ENCODE measurements at places on chromosomes 13 and 19.

GRCh38 chr13:92143766-92144165 is 745.3 kb downstream of the GPC5 start:
- no peak for DNase-seq

- no peak for DNase-seq
Observed at GRCh38 chr19:55525289-55526101, 11.4 kb downstream of the SBK2 start.

DNA sequence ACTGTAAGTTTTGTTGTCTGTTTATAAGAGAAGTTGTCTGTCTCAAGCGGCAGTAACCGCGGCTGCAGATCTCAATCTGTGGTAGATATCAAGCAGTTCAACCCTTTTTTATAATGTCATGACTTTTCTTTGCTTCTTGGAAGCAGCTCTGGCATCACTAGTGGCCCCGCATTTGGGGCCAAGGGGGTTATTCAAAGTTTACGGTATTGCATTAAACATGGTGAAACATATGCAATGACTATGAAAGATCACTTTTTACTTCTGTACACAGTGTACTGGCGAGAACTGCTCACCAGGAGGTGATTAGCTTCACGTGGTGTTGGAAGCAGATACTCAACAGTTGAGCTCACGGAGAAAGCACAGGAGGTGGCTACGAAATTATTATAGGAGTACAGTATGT is 4.6 kb upstream of the FFAR3 start:
- no peak for DNase-seq

GRCh38 chr13:89968470-89968869 is 1379.0 kb upstream of the MIR17HG start:
- DNase-seq: no peak

- DNase-seq: no peak
Observed at GRCh38 chr13:59954601-59955000, 209.1 kb downstream of the DIAPH3 start.

- no peak for DNase-seq
Observed at GRCh38 chr19:17716309-17716929, 2.9 kb upstream of the MAP1S start.

GRCh38 chr19:51440846-51441409 is 17.3 kb downstream of the SIGLEC8 start:
- no peak for DNase-seq

DNA sequence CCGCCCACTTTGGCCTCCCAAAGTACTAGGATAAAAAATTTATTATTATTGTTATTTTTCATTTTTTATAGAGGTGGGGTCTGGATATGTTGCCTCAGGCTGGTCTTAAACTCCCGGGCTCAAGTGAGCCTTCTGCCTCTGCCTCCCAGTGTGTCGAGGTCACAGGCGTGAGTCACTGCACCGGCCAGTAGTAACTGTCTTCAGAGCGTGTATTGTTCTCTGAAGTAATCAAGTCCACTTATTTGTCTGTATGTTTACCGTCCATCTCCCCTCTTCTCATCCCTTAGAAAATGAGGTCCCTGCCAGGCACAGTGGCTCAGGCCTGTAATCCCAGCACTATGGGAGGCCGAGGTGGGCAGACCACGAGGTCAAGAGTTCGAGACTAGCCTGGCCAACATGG is 18.2 kb upstream of the SULT2B1 start:
- DNase-seq: no peak

DNA sequence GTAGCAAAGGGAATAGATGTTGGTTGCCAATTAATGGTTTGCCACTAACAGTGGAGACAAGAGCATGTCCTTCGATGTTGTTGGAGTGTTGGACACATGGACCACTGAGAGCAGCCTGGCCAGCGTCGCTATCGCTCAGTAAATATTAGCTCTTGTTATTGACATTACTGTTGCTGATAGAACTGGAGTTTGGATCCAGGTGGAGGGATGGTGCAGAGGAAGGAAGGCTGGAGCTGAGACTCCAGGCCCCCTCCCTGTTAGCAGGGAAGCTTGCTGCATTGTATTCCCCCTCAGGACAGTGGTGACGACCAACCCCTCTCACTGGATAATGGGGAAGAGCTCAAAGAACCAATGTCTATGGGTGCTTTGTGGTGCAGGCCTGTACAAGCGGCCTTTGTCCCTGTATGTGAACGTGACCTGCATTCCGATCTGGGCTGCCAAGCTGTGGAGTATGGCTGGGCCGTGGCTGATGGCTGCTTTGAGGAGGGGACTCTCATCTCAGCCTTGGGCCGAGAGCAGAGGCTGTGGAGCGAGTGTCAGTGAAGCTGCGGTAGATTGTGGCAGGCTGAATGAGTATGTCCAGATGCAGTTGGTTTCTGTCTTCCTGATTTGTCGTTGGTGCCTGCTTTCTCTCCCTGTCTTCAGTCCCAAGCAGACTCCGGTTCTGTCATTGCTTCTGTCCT is 7.0 kb downstream of the CLASRP start:
- no peak for DNase-seq

DNA sequence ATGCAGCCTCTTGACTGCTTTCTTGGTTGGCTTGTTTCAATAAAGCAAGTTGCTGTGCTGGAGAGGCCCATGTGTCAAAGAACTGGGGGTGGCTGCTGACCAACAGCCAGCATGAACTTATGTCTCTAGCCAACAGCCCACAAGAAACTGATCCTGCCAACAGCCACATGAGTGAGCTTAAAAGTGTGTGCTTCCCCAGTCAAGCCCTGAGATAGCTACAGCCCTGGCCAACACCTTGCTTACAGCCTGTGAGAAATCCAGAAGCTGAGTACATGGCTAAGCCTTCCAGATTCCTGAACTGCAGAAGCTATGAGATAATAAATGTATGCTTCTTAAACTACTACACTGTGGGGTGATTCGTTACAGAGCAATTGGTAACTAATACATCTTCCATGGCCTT is 38.9 kb upstream of the IPO5 start:
- no peak for DNase-seq

DNA sequence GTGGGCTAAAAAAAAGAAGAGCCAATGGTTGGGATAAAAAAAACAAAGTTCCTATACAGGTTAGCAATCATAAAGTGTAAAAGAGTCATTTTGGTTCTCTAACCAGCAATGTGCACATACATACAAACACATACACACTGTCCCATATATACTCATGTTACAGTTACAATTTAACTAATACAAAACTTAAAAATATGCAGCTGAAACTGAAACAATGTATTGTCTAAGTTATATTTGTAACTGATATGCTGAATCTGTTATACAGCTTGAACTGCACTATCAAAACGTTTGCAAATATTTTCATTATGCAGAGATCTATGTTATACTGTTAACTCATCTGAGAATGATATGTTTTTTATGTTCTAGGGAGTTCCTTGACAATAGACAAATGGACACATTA is 173.7 kb downstream of the KLF12 start:
- no peak for DNase-seq

GRCh38 chr19:23855676-23856075 is 59.0 kb upstream of the ZNF726 start:
- no peak for DNase-seq

GRCh38 chr13:99989276-99990125 is 7.9 kb downstream of the ZIC2 start:
- DNase-seq: no peak

GRCh38 chr13:110042253-110042950 is 256.0 kb upstream of the IRS2 start:
- DNase-seq: no peak

DNA sequence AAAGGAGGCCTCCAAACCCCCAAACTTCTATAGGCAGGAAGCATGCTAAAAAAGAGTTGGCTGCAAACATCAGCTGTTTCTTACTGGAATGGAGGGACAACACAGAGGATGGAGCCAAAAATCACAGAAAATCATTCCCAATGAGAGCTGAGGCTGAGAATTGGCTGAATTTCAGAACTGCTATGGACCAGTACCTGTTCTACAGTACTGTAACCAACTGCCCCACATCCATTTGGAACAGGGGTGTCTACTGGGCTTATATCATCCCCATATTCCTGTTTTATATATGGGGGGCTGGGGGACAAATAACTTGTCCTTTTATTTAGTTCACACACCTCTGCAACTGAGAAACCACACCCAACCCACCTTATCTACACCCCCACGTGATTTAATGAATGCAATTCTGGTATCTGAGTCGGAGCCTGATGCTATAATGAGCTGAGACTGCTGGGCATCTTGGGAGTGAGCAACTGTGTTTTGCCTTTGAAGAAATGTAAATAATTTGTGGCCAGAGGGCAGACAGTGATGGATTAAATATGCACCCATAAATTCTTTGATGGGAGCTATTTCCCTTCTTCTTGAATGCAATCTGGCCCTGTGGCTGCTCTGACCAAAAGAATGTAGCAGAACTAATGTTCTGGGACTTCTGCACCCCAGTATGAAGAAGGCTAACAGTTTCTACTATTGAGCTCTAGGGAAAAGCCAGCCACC is 82.6 kb downstream of the TBC1D4 start:
- no peak for DNase-seq

DNA sequence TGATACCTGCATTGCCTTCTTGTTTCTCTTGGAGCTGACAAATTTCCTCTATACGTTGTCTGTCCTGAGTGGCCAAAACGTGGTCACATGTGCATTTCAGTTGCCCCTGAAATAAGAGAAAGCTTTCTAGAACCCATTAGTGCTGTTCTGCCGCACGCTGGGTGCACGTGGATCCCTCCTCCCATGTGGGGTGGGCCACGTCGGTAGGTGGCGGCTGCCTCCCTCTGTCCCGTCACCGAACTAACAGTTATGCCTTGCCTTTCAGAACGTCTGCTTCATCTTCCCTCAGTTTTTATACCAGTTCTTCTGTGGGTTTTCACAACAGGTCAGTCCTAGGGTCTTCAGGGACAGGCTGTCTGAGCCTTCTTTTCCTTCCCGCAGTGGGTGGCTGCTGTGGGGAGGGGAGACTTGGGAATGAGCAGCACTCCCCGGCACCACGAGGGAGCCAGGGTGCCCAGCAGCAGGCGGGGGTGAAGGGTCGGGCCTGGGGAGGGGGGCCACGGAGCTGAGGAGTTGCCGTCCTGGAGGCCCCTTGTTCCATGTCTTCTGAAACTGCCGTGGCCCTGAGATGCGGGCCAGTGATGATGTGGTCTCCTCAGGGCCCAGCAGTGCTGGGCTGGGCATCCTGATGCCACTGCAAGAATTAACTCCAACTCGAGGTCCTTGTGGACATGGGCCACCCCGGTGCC is 109.7 kb upstream of the MCF2L start:
- no peak for DNase-seq

DNA sequence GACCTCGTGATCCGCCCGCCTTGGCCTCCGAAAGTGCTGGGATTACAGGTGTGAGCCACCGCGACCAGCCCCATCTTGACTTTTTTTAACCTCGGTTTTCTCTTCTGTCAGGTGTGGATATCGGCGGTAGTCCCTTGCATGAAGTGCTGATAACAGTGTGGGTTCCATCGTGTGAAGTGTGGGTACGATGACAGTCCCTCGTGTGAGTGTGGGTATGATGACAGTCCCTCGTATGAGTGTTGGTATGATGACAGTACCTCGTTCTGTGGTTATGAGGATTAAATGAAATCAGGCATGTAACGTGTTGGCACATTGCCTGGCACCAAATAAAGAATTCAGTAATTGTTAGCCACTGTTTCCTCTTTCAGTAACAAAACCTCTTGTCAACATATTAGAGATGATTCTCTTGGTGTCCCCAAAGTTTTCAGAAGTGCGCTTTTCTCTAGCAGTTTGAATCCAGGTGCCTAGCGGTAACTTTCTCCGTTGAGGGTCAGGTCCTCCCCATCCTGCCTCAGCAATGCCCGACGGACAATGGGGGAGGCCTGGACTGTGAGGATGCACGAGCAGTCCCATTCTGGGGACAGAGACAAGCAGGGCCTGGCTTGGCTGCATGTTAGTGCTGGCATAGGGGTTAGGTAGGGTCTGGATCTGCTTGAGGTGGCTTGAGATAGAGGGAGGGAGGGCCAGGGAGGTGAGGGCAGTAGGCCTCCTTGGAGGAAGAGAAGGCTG is 15.3 kb downstream of the GATAD2A start:
- no peak for DNase-seq

DNA sequence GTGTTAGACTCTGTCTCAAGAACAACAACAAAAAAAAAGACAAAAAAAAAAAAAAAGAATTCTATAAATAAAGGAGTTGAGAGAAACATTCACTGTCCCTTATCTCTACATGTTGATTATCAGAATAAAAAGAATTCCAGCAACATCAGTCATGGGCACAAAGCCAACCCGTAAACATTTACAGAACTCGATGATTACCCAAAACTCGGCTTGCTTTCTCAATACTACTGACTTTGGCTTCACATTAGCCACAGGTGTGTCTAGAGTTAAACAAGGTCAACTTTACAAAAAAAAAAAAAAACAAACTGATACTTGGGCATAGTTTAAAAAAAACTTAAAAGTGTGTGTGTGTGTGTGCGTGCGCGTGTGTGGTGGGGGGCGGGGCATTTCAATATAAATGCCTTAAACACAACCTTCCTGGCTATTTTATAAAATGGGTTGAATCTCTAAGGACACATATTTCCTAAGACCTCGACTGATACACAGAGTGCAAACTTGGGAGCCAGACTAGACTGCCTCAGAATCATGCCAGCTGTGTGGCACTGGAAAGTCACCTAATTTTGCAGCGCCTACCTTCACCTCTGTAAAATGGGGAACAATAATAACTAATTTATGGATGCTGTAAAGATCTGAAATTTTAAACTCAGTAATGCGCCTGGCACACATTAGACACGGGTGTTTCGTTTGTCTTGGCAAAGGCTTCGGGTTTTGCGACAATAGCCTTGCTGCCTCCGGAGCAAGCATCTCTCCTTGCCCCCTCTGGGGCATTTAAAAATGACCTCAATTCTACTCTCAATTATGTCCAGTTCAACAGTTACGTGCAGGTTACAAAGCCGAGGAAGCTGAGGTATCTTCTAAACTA is 922 bp downstream of the EBPL start:
- DNase-seq: no peak

- no peak for DNase-seq
Observed at GRCh38 chr13:77737583-77738200, 40.2 kb downstream of the SLAIN1 start.

GRCh38 chr13:45809801-45810394 is 41.7 kb downstream of the SIAH3 start:
- DNase-seq: no peak

- no peak for DNase-seq
Observed at GRCh38 chr19:57355916-57356315, 4.8 kb downstream of the ZNF304 start.

- DNase-seq: no peak
Observed at GRCh38 chr19:18417250-18418028, 1.8 kb upstream of the SSBP4 start.

DNA sequence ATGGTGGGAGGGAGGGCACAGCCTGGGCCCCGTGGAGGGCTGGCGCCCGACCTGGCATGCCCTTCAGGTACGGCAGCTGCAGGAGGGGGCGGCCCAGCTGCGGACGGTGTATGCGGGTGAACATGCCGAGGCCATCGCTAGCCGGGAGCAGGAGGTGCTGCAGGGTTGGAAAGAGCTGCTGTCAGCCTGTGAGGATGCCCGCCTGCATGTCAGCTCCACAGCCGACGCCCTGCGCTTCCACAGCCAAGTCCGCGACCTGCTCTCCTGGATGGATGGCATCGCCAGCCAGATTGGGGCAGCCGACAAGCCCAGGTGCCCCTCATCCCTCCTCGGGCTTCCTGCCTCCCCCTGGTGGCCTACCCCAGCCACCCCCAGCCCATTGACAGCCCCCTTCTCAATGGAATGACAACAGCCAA is 16.6 kb upstream of the SHKBP1 start:
- DNase-seq: no peak
